ENCODE measurements at places on chromosomes 2 and 18.

- no peak for DNase-seq
- H3K27ac ChIP-seq, result no peak overlapping the region
- H3K36me3 ChIP-seq, result no peaks in the 10 kb centered on the region
Observed at GRCh38 chr2:226445216-226445861, 354.3 kb downstream of the IRS1 start.

- no peak overlapping the region for H3K4me3 ChIP-seq
- no peaks in the 10 kb centered on the region for H3K36me3 ChIP-seq
- no peak overlapping the region for H3K27ac ChIP-seq
- no peak for DNase-seq
- no peaks in the 10 kb centered on the region for H3K27me3 ChIP-seq
Observed at GRCh38 chr18:58069721-58070292, 25.8 kb downstream of the NEDD4L start.

DNA sequence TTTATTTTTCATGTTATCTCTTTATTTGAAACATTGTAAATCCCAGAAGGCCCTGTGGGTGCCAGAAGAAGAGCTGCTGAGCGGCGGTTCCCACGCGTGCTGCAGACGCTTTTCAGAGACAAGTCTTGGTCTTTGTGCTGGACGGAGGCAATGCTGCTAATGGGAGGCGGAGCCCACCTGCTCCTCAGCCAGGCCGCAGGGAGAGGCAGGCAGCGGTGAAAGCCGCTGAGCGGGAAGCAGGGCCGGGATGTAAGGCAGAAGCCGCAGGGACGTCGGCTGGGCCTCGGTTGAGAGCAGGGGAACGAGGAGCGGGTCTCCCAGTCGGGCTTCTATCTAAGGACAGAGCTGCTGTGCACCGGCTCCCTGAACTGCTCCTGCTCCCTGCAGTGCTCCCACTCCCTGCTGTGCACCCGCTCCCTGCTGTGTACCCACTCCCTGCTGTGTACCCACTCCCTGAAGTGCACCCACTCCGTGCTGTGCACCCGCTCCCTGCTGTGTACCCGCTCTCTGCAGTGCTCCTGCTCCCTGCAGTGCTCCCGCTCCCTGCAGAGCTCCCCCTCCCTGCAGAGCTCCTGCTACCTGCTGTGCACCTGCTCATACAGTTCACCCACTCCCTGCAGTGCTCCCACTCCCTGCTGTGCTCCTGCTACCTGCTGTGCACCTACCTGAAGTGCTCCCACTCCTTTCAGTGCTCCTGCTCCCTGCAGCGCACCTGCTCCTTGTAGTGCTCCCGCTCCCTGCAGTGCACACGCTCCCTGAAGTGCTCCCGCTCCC lies 16.4 kb downstream of the TMEM18 start:
- no peak for DNase-seq
- H3K4me1 ChIP-seq, result no peaks in the 10 kb centered on the region
- no peak overlapping the region for H3K27ac ChIP-seq

GRCh38 chr2:169071455-169071854 lies 2.1 kb downstream of the DHRS9 start:
- H3K4me1 ChIP-seq, result peaks cover 17% of the 10 kb centered on the region
- no peak overlapping the region for H3K4me3 ChIP-seq
- H3K27ac ChIP-seq, result no peak overlapping the region

GRCh38 chr2:235238537-235238936 lies 255.3 kb upstream of the AGAP1 start:
- no peaks in the 10 kb centered on the region for H3K4me1 ChIP-seq
- H3K4me3 ChIP-seq, result no peak overlapping the region
- no peak for DNase-seq
- H3K27ac ChIP-seq, result no peak overlapping the region
- H3K36me3 ChIP-seq, result no peaks in the 10 kb centered on the region
